ENCODE measurements at places on chromosomes 5 and 9.

DNA sequence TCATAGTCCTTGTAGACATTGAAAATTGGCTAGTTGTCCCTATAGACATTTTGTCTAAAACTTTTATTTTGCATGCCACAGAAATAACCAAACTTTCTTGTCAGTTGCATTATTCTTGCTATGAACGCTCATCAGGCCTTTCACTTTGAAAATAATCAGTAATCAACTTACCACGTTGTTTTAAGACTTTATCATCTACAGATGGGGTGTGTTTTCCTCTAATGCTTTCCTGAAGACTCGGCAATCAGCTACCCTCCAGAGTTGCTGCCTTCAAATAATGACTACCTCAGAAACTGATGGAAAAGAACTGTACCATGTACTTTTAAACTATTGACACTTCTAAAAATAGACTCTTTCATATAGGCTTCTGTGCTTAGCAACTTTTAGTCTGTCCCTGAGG, 33.5 kb upstream of the HSPB3 start:
- DNase-seq = no peak

- DNase-seq = no peak
Measured at GRCh38 chr5:96919754-96920197, 16.1 kb upstream of the LNPEP start.

- DNase-seq = no peak
Measured at GRCh38 chr9:108257382-108257781, 598.4 kb downstream of the ACTL7B start.

GRCh38 chr5:68708842-68709170, 385.0 kb upstream of the SLC30A5 start:
- DNase-seq = no peak

- no peak for DNase-seq
Measured at GRCh38 chr5:41286165-41286564, 72.8 kb upstream of the C6 start.

- DNase-seq = no peak
Measured at GRCh38 chr9:133002147-133003070, 23.9 kb downstream of the GFI1B start.

- no peak for DNase-seq
Measured at GRCh38 chr9:99682378-99682777, 139.3 kb upstream of the NR4A3 start.

GRCh38 chr5:117551236-117551635, 976.6 kb upstream of the SEMA6A start:
- DNase-seq = no peak

DNA sequence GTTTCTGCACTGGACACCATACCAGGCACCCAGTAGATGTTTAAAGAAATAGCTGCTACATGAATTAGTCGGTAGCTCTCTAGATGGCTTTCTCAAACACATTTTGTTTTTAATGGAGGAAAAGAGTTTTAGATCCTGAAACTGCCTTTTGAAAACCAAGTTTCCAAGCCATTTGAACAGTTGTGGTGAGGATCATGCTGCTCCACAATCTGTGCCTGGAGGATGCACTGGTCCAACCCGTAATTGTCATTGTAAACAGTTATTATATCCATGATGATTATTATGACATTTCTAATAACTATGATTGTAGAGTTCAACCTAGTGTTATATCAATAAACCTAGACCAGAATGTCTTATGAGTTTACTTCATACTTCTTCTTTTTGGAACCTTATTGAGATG, 35.9 kb upstream of the ZFAND5 start:
- no peak for DNase-seq

DNA sequence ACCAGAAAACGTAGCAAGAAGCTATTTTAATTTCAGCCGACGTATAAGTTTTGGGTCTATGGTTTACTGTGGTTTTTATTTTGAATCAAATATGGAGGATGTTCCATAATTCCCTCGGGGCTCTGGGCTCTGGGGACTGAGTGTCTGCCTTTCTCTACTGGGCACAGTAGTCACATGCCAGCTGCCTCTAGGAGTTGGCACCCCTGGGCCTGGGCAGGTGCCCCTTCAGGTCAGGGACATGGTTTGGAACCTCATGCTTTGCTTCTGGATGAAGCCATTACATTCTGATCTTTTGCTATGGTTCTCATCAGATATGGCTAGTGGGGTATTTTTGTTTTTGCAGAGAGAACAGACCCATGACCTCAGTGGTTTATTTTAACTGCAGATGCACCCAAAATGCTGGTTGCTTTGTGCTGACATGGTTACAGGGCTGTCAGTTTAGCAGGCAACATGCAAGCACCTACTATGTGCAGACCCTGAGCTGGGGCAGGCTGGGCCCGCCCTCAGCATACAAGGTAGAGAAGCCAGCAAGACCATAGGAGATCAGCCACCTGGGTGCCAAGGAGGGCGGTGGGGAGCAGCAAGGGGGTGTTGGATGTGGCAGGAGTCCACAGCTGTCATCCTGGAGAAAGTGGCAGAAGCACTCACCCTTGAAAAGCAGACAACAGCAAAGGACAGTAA, 54.5 kb upstream of the PSD2 start:
- no peak for DNase-seq

DNA sequence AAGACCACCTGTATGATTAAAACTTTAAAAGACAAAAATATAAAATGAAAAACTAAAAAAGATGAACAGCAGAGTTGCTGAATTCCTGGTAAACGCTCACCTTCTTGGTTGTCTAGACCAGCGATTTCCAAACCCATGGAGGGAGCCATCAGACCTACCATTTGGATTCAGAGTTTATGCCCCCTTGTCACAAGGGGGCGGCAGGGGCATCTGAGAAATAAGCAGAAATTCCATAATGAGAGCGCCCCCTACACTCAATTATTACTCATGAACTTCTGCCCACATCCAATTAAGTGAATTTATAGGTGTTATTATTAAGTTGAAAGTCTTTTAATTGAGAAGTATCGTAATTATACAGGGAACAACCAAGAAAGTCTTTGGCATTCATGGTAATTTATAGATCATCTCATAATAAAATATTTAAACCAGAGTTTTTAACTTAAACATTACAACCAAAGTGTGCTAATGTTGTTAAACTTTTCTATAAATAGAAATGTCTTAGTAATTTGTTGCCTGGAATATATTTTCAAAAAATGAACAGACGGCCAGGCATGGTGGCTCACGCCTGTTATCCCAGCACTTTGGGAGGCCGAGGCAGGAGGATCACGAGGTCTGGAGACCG, 35.2 kb upstream of the SPATA31C2 start:
- peak; percentile 65 for DNase-seq

DNA sequence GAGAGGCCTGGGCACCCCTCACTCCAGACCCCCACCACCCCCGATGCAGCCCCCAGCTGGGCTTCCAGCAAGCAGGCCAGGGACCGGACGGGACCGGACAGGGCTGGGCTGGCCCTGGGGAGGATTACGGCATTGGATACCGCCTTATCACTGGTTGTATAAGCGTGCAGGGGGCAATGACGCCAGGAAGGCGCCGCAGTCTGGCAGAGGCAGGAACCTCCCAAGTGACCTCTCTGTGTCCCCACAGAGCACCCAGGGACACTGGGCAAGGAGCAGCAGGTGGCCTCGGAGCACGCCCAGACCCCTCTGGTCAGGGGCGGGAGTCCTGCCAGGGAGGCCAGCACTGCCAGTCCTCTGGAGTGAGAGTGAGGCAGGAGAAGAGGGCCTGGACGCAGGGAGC, 723 bp upstream of the LCN15 start:
- no peak for DNase-seq

DNA sequence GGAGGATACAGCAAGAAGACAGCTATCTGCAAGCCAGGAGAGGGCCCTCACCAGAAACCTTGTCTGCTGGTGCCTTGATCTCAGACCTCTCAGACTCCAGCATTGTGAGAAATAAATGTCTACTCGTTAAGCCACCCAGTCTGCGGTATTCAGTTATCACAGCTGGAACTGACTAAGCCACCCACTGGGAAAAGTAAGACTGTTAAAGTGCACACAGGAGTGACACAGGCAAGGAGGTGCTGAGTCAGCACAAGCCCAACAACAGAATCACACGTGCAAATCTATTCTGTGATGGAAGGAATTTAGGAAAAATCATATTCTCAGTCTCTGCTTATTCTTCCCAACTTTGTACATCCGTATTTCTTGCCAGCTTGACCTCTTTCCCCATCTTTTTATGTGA, 200.0 kb downstream of the NR2F1-AS1 start:
- no peak for DNase-seq

GRCh38 chr9:89436963-89437625, 60.8 kb downstream of the SEMA4D start:
- DNase-seq = peak; percentile 75

- no peak for DNase-seq
Measured at GRCh38 chr5:145237843-145238242, 597.3 kb downstream of the PRELID2 start.

- no peak for DNase-seq
Measured at GRCh38 chr9:114313186-114313585, 9.7 kb upstream of the ORM1 start.

- DNase-seq = no peak
Measured at GRCh38 chr5:112691339-112691680, 46.4 kb upstream of the APC start.

GRCh38 chr5:60586307-60586901, 113.6 kb downstream of the DEPDC1B start:
- no peak for DNase-seq

DNA sequence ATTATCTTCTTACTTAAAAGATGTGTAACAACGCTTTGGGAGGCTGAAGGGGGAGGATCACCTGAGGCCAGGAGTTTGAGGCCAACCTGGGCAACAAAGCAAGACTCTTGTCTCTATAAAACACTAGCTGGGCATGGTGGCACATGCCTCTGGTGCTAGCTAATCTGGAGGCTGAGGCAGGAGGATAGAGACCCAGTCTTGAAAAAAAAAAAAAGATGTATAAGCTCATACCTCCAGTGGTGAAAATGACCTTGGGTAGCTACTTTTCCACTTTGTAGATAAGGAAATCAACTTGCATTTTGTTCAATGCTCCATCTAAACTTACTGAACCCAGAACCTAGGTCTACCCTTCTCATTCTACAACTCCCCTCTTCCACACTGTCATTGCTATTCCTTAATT, 16.6 kb downstream of the ARRDC3 start:
- DNase-seq = no peak

DNA sequence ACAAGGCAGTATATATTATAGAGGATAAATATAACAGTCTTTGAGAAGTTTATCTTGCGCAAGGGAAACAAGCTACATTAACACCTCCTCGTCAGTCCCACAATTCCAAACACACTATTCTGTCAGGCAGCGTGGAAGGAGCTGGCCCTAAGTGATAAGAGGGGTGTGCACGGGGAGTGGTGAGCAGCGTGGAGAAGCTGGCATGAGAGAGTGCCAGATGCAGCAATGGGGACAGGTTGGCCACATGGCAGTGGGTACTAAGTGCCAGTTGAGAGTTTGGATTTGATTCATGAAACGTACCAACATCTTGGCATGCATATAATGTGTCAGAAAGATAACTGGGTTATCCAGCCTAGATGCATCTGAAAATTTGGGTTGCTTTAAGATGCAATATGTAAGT, 460.2 kb downstream of the ICE1 start:
- no peak for DNase-seq

DNA sequence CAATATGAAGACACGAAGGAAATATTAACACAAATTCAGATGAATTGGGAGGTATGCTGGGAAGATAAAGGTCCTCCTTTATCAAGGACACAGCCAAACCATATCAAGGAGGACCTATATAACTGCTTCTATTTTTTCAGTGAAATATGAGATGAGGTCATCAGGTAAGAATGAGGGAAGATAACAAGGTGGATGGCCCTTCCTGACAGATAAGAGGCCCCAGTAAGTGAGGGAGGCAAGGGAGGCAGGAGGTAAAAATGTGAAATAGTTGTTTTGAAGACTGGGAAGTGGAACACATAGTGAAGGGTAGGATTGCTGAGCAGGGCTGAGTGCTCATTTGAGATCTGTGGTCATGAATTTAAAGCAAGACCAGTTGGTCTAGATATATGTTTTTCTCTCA, 60.0 kb upstream of the FOXE1 start:
- no peak for DNase-seq

GRCh38 chr5:4180703-4181102, 585.1 kb downstream of the IRX1 start:
- DNase-seq = no peak

DNA sequence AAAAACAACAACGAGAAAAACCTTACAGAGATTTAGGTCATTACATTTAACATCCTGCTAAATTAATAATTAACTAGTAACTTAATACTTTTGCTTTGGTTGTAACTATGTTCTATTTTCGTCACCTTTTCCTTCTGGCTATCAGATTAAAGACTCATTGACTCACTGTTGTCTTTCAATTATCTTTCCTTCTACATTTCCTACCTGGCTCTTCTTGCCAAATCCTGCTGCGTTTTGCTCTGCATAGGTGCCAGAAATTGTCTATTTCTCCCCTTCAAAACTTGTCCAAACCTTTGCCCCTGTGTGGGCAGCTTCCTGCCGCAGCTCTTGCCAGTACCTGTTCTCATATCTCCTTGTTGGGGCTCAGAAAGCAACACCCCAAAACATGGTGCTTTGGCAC, 235.5 kb upstream of the ZNF608 start:
- DNase-seq = no peak

- DNase-seq = no peak
Measured at GRCh38 chr5:180159756-180160155, 49.3 kb downstream of the RASGEF1C start.

DNA sequence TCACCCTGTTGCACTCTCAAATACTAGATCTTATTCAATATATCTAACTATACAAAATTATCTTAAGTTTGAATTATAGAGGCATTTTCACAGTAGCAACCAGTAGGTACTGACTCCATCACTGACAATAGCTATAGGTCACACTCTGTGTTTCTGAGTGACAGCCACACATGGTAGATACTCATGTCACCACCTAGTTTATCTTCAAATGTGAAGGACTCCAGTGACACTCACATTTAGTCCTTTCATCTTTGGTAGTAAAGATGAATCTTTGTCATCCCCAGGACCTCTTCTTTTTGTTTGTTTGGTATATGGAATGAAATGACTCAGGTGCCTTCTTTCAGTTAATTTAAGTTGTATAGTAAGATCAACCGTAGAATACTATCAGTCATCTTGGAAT, 102.5 kb upstream of the DHFR start:
- DNase-seq = no peak

GRCh38 chr5:149497357-149497756, 53.9 kb downstream of the CSNK1A1 start:
- DNase-seq = no peak

All from CD4-positive, alpha-beta T cell treated with Interleukin-10 for 1 hour (primary cell).